ENCODE measurements at places on chromosomes 6 and 20.

- no peak for DNase-seq
Observed at GRCh38 chr20:49775229-49775693, 37.4 kb upstream of the SLC9A8 start.

DNA sequence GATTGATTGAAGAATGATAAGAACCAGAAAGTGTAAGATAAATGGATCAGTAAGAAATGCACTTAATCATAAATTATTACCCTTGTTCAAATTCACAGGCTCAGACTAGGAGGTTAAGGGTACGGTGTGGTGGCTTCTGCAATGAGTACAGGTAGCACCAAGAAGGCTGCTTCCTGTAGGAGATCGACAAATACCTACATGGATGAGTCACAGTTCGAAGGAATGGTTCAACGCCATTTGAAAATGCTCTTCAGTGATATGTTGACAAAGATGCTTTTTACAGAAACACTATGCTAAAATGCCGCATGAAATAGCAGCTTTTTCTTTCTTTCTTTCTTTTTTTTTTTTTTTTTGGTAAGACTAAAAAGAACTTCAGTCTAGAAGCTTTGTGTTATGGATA, 116.2 kb downstream of the DTNBP1 start:
- DNase-seq, result no peak

DNA sequence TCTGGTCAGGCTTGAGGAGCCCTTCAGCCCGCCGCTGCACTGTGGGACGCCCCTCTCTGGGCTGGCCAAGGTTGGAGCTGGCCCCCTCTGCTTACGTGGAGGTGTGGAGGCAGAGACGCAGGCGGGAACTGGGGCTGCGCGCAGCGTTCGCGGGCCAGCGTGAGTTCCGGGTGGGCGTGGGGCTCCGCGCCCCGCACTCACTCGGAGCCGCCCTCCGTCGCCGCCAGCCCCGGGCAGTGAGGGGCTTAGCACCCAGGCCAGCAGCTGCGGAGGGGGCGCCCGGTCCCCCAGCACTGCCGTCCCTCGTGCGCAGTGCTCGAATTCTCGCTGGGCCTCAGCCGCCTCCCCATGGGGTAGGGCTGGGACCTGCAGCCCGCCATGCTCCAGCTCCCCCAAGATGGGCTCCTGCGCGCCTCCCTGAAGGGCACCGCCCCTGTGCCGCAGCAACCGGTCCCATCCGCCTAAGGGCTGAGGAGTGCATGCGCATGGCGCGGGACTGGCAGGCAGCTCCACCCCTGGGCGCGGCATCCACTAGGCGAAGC, 695.9 kb downstream of the EPHA7 start:
- no peak for DNase-seq

GRCh38 chr20:25586877-25587276, 1.5 kb upstream of the NINL start:
- no peak for DNase-seq

- DNase-seq, result no peak
Observed at GRCh38 chr6:15114061-15114460, 131.8 kb upstream of the JARID2 start.

DNA sequence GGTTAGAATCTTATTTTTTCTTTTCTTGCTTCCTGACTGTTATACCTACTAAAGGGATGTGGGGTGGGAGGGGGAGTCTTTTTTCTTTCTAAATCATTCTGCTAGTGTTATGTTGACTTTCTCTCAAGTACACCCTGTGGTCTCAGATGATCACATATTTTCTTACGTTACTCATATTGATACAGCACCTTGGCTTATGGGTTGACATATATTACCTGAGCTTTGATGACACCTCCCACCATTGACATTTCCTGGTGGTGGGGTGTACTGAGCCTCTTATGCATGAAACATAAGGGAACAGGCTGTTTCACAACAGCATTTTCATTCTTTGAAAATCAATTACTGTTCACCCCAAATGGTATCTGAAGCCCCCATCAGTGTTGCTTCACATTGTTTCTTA, 169.8 kb downstream of the MMS22L start:
- DNase-seq, result no peak

Measured in esophagus squamous epithelium (tissue), 5 donors.